ENCODE measurements at places on chromosomes 4 and X. TPM values are rescaled to one million over a fixed set of nuclear protein-coding genes. Genes with fewer than 3 reads are reported as not detected.

DNA sequence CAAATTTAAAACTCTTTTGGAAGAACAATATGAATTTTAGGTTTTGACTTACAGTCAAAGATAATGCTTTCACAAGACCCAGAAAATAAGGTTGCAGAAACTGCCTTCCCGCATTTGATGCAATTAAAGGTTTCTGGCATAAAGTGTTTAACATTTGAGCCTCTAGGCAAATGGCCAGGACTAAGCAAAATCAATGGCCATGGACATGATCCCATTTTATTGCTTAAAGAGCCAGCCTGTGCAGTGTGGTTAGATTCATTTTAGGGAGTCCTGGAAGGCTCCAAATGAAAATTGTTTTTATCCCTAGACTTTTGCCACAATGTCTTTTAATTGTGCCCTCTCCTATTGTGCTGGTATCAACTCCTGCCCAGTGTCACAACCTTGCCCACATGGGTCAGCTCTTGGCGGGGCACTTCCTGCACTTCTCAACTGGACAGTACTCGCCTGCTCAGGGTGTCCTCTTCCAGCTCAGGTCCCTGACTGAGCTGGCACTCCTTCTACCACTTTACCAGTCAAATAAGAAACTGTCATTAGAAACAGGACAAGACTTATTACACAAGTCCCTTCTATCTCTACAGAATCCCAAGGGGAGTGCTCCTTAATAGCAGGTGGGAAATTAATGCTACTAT is 208.4 kb upstream of the NPY2R start:
- DNase-seq = no peak

FAM13A gene
- total RNA-seq = 9.9 TPM

DNA sequence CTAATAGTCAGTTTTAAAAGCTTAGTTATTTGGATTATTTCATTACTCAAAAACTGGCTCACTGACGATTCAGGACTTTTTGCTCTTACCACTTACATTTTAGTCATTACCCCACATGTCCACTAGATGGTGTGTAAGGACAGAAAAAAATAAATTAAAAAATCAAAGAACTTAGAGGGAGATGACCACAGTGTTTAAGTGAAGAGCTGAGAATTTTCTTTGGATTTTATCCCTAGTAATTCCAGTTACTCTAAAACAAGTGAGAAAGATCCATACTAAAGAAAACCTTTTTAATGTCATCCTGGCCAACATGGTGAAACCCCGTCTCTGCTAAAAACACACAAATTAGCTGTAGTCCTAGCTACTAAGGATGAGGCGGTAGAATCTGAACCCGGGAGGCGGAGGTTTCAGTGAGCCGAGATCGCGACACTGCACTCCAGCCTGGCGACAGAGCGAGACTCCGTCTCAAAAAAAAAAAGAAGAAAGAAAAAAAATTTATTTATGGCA is 26.4 kb upstream of the TMPRSS11B start:
- DNase-seq = peak; percentile 44

BRS3 gene
- not detected for total RNA-seq

CSAG3 gene
- 2.2 TPM for total RNA-seq
